CD4-positive, alpha-beta T cell treated with Interleukin-21 for 1 hour (primary cell): ENCODE measurements at places on chromosomes 1 and 21.

DNA sequence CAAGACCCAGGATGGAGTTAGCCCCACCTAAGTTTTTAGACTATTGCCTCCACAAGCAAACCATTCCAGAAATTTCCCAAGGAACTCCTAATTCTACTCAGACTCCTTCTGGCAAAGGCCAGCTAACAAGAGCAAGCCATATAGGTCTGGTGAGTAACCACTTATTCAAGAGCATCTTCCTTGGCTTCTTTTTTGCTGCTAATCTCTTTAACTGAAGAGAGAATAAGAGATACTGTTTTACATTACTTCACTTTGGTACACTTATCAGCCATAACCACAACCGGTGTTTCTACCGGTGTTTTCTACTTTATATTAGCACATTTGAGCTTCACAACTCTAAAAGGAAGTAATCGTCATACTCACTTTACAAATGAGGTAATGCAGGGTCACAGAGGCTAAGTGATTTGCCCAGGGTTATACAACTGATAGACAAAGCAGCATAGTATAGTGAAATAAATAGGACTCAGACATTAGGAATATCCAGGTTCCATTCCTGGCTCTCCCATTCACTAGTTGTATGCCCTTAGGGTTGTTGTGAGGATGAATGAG, 1.7 kb upstream of the EPS15 start:
- DNase-seq = peak; percentile 71

DNA sequence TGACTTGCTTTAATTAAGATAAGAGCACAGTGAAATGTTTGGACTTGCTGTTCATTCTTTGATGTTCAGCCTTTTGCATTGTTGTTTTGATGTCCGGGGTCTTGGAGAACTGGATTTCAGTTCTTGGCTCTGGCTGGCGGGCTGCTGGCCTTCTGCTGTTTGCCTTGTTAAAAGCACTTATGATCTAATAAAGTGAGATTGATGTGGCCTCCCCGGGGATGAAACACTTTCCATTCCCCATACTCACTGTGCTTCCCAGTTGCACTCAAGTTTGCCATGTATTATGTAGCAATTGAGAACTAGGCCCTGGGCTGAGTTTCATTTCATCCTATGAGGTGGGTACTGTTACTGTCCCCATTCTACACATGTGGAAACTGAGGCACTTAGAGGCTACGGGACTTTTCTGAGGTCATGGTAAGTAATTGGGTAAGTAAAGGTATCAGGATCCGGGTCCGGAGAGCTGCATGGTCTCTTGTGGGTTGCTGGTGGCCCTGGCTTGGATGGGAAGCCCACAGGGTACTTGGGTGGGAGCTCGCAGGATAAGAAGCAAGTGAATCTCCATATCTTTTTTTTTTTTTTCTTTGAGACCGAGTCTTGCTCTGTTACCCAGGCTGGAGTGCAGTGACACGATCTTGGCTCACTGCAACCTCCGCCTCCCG, 127.7 kb upstream of the ZBTB40 start:
- no peak for DNase-seq

- DNase-seq = peak; percentile 43
Measured at GRCh38 chr1:101259744-101260148, 22.9 kb downstream of the S1PR1 start.

DNA sequence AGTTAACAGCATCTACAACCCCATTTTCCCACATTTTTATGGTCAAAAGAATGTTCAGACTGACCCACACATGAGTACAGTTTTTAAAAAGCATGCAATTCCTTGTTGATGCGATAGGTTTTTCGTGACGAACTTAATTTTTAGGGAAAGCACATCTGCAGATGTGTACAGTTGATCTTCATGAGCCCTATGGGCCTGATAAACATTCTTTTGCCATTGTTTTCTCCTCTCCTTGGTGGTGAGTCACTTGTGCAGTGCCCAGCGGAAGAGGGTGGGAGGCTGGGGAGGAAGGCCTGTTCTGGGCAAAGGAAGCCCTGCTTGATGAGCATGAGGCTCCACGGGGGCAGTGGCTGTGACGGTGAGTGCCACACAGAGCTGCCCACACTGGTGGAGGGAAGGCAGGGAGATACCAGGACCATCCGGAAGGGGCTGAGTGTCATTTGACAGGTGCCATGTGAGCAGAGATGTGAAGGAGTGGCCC, 5.3 kb downstream of the ARF1 start:
- DNase-seq = no peak

DNA sequence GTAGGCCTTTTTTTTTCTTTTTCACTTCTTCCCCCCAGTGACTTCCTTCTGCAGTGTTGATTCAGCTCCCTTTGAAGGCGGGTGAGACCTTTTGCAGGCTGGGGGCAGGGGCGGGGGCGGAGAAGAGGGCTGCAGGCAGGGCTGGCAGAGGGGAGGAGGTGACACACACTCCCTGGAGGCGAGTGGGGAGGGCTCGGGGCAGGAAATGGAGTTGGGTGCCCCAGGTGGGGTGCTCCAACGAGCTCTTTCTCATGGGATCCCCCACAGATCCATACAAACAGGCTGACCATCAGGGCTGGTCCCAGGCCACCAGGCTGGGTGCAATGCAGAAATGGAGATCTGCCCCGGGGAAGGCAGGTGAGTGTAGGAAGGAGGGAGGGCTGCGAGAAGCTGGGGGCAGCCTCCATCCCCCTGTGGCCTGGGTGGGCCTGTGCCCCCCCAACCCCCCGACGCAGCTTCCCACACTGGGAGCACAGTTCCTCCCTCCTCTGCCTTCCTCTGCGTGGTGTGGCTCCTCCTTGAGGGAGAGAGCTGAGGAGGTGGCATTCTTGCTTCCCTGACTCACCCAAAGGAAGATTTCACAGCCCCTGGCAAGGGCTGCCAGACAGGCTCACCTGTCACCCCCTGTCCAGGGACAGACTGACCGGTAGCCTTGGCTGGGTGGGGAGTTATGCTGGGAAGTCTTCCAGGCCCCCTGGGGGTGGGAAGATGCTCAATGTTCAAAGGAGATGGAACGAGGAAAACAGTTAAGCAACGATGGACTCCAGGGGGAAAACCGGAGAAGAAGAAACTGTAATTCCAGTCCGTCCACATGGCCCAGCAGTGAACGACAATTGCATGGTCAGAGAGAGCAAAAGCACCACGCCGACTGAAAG, 7.1 kb upstream of the ITGB2 start:
- peak; percentile 87 for DNase-seq

GRCh38 chr1:234150892-234151291, 222.4 kb upstream of the COA6 start:
- DNase-seq = no peak

DNA sequence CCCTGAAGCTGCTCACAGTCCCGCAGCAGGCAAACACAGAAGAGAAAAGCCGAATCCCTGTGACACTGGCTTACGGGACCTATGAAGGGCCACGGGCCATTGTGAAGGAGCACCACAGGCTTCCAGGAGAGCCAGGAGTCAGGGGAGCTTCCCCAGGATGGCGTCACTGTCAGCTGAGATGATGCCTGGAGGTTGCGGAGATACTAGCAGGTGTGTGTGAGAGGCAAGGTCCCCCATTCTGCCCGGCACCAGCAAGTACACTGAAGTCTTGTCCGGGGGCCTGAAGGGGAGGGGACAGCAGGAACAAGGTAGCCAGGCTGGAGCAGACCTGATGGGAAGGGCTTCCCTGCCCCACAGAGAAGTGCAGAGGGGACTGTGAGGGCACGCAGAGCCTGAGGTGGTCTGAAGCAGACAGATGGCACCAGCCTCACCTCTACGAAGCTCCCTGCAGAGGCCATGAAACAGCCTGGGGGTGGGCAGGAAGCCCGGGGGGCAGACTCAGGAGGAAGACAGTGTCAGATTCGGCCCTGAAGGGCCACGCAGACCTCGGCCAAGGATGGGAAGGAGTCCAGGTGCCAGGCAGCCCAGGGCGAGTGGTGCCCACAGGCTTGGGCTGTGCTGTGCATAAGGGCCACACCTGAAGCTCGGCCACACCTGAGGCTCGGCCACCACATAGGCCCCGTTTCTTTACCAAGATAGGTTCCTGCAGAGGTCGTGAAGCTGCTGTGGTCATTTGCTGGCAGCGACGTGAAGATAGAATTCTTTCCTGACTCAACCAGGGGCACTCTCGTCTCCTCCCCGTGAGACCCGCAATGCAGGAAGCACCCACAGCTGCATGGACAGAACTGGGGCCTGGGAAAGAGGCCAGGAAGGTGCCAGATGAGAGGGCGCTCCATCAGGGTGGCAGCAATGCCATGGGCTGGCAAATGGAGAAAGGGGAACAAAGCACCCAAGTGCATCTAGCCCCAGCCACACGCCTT, 10.1 kb downstream of the TCP10L start:
- no peak for DNase-seq

DNA sequence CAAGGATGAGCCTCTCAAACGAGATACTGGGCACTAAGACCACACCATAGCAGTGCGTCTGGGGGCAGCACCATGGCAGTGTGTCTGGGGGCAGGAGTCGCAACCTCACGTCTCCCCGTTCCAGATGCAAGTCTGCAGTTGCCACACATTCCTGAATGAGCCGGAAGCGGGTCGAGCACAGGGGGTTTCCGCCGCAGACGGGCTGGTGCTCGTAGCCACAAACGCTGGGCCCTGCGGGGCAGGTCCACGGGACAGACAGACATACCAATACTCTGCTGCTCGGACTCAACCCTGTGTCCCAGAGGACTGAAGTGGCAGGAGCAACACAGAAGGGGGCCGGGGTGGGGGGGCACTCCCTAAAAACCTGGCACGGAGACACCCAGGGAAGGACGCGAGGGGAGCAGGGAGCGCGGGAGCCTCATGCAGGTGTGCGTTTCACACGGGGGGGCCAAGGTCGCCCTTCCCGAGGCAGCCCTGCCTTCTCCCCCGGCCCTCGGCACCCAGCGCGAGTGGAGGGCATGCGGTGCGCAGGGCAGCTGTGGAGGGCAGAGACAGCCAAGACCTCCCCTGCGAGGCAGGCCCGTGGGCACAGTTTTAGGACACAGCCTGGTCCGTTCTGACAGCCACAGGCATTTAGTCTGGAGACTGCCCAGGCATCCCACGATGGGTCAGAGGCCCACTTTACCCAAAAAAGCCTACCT, 24.5 kb downstream of the PTTG1IP start:
- DNase-seq = no peak

GRCh38 chr1:204172404-204173029, 6.4 kb upstream of the REN start:
- no peak for DNase-seq

- DNase-seq = no peak
Measured at GRCh38 chr21:34945288-34945687, 103.8 kb downstream of the RUNX1 start.

DNA sequence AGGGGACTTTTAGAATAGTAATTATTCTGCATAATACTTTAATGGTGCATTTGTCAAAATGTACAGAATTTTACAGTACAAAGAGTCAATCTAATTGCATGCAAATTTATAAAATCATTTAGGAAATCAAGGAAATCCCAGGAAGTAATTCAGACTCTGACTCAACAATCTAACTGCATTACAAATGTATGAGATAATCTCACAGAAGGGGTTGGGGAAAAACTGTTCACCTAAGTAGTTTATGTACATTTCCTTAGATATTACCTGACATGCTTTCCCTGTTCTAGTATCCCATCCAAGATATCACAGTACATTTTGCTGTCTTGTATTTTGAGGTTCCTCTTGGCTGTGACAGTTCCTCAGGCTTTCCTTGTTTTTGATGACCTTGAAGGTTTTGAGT, 4.7 kb downstream of the CRB1 start:
- no peak for DNase-seq
